Right lobe of liver (tissue), 6 donors: ENCODE measurements at places on chromosomes 7 and 10. TPM values are rescaled to one million over a fixed set of nuclear protein-coding genes. Genes with fewer than 3 reads are reported as not detected.

GRCh38 chr7:143257501-143257900 lies 5.7 kb upstream of the GSTK1 start:
- DNase-seq: no peak

DNA sequence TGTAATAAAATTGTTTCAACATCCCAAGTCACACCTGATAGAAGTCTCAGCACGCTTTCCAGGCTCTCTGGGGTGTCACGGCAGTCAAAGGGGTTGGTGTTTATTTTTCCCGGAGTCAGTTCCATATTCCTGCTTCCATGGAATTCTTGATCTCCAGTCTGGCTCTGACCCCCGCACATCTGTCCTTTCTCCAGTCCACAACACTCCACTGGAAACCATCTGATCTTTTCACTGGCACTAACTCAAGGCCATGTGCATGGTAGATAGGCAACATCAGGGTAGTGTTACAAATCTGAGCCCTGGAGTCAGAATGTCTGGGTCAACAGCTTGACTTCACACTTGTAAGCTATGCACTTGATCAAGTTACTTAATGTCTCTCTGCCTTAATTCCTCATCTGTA lies 176.2 kb downstream of the WDR11 start:
- no peak for DNase-seq

- no peak for DNase-seq
These were observed 1.7 kb upstream of the MCU start for GRCh38 chr10:72690071-72690755.

DNA sequence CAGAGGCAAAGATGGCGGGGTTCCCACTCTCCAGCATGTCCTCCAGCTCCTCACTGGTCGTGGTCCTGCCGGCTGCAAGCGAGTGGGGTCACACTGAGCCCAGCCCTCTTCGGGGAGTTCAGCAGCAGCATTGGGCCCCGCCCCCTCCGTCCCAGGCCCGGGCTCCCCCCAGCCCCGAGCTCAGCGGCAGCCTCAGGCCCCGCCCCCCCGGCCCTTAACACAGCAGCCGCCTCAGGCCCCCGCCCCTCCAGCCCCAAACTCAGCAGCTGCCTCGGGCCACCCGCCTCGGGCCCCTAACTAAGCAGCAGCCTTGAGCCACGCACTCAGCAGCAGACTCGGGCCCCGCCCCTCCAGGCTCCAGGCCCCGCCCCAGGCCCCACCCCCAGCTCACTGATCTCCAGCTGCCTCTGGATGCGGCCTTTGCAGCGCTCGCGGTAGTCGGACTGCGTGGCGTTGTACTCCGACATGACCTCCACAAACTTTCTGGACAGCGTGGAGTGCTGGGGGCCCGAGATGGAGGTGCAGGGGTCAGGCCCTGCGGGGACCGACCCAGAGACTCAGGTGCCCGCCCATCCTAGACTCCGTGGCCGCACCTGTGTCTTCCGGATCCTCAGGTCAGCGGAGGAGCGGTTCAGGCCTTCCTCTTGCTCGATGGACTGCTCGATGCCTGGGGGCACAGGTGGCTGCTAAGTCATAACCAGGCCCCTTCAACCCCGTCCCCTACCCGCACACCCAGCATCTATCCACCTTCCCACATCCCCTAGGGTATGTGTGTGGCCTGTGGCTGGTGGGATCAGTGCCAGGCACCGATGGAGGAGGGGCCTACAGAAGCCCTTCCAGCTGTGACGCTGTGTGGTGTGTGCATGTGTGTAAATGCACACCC lies 15.5 kb downstream of the STX1A start:
- DNase-seq: no peak

DNA sequence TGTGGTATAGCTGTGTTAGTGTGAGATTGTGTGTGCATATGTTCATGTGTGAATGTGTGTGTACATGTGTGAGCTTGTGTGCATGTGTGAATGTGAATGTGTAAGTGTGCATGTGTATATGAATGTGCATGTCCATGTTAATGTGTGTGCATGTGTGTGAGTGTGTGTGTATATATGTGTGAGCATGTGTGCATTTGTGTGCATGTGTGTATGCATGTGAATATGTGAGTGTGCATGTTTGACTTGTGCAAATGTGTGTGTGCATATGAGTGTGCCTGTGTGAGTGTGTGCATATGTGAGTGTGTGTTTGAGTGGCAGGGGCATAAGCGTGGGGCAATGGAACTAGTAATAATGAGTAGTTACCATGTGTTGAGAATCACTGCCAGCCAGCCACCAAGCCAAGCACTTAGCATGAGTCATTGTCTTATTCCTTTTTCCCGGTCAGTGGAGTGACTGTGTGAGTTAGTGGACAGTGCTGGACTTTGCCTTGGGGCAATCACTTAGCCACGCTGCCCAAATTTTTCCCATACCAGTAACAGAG lies 46.3 kb upstream of the SHH start:
- DNase-seq: peak; percentile 6

DNA sequence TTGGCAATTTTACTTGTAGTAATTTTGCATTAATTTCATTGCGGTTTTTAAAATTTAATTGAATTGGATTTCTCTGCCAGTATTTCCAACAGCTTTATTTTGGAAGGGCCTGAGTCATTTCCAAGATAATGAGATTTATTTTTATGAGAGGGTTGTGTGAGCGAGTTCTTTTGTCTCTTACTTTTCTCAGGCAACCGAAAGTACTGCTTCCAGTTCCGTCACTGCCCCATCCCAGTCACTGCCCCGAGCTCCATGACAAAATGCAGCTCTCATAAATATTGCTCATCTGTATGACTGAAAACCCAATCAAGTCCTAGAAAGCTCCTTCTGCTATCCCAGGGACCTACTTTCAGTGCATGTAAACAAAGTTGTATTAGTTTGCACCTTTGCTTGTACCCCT lies 468.4 kb upstream of the SEMA3D start:
- no peak for DNase-seq

DNA sequence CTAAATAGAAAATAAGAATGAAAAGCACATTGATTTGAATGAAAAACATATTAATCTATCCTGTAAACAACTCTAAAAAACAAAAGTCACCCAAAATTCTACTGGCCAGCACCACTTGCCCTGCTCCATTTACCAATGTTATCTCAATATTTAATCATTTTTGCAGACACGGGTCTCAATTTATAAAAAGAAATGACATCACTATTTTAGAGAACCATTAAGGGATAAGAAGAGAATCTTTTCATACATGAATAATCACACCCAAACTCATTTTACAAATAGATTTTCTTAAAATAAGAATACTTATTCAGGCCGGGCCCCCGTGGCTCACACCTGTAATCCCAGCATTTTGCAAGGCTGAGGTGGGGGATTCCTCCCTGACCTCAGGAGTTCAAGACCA lies 3.9 kb downstream of the SAR1A start:
- DNase-seq: no peak

GRCh38 chr7:103116991-103117390 lies 31.9 kb downstream of the NAPEPLD start:
- DNase-seq: no peak

DNA sequence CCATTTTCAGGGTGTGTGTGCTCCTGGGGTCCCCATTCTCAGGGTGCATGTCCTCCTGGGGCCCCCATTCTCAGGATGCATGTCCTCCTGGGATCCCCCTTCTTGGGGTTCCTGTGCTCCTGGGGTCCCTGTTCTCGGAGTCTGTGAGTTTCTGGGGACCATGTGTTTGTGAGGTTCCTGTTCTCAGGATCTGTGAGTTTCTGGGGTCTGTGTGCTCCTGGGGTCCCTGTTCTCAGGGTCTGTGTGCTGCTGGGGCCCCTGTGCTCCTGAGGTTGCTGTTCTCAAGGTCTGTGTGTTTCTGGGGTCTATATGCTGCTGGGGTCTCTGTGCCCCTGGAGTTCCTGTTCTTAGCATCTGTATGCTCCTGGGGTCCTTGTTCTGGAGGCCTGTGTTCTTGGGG lies 425.5 kb downstream of the GLRX3 start:
- DNase-seq: no peak

DNA sequence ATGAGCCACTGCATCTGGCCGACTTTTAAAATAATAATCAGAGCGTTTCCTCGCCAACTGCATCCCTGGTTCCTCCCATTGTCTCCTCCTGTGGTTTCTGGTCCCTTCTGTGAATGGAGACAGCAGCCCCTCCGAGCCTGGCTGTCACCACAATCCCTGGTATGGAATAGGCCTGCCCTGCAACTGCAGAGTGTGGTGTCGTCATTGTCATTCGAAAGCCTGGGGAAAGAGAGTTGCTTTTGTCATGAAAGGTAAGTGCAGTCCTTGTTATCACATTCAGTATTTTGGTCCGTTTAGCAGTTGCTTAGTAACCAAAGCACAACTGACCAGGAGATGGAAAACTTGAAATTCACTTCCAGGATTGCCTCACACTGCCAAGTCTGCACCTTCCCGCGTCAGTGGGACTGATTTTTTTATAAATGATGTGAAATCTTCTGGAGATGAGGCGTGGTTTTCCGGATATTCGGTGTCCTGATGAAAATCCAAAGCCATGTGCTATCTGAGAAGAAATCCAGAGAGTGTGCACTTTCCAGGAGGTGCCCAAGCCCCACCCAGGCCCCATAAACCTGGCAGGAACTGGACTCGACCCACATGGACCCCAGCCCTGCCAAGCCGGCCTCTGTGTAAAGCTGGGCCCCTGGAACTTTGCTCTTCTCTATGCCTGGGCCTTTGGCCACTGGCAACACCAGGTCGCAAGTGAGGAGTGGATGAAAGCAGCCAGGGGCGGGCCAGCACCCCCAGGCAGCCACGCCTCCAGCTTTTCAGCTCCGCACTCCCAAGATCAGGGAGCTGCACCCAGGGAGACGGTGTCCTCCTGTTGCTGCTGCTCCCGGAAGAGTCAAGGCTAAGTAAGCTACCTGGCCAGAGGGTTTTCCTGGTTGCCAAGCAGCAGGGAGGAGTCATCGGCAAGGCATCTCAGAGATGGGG lies 133.7 kb upstream of the SH2B2 start:
- DNase-seq: no peak

GRCh38 chr10:68137171-68137570 lies 27.9 kb downstream of the MYPN start:
- no peak for DNase-seq

GRCh38 chr7:119935418-119936025 lies 337.5 kb upstream of the KCND2 start:
- DNase-seq: no peak

- DNase-seq: no peak
These were observed 123.3 kb upstream of the FZD1 start for GRCh38 chr7:91140982-91141381.

DNA sequence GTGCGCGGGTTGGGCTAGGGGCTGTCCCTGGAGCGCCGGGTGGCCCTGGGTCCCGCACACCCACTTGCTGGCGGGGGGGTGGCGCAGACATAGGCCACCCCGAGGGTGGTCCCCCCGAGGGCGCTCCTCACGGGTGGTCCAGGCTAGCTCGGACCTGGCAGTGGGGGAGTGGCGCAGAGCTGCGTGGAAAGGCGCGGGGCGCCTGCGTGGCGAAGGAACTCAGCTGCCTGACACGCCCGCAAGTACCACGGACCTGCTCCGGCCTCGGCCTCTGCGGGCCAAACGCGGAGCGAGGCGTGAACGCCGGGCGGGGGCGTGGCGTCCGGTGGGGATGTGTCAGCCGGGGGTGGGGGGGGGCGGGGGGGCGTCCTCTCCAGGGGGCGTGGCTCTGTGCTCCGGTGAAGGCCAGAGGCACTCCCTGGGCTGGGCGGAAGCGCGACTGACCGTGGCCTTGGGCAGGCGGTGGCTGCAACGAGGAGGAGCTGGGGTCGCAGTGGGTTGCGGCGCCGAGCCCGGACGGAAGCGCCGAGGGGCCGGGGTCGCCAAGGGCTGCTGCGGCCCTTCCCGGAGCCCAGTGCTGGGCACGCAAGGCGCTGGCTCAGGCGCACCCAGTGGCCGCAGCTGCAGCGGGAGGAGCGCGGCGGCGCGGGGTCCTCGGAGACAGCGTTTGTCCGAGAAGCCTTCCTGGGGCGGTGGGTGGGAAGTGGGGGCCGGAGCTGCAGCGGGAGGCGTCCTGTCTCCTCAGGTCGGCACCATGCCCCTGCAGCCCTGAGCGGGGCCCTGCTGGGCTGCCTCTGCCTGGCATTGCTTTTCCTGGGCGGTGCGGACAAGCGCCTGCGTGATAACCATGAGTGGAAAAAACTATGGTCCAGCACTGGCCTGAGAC lies 58.9 kb upstream of the NUPR2 start:
- DNase-seq: peak; percentile 52

GRCh38 chr10:32144817-32145688 lies 88.8 kb upstream of the KIF5B start:
- DNase-seq: no peak

DNA sequence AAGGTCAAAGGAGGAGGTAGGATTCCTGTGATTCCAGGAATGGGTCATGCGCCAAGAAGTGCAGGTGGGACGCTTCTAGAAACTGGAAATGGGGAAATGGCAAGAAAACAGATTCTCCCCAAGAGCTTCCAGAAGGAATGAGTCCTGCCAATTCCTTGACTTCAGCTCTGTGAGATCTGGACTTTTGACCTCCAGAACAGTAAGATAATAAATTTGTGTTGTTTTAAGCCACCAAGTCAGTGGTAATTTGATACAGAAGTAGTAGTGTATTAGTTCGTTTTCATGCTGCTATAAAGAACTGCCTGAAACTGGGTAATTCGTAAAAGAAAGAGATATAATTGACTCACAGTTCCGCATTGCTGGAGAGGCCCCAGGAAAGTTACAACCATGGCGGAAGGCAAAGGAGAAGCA lies 178.6 kb upstream of the GALNT17 start:
- no peak for DNase-seq

- no peak for DNase-seq
These were observed 28.7 kb downstream of the PVRIG start for GRCh38 chr7:100248483-100248882.

- DNase-seq: no peak
These were observed 78.5 kb downstream of the OAT start for GRCh38 chr10:124340033-124340760.

DNA sequence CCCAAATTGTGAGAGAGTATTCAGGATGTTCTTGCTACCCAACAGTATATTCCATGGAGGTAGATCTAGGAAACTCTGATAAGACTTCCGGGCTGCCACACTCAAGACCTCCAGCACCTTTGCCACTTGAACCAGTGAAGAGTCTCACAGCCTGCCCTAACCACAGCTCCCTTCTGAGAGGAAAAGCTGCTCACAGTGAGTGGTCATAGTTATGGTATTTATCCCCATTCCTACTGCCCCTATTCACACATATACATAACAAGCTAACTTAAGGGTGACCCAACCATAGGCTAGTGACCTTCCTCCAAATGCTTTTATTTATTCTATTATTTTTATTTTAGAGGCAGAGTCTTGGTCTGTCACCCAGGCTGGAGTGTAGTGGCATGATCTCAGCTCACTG lies 156.3 kb downstream of the PTEN start:
- no peak for DNase-seq

- peak; percentile 53 for DNase-seq
These were observed at the start of gene KLF14 for GRCh38 chr7:130733931-130734814. TSS of gene KLF14 (minus strand) at chr7:130734207. CDS start at chr7:130734033, 174 bp downstream.

- peak; percentile 65 for DNase-seq
These were observed 856 bp downstream of the ARHGAP21 start for GRCh38 chr10:24722676-24723385.

VCL gene
- 13.2 TPM for total RNA-seq

UBE2H gene
- total RNA-seq: 36.2 TPM

SEMA3C gene
- total RNA-seq: 0.39 TPM

RADIL gene
- total RNA-seq: not detected

ANKRD22 gene
- total RNA-seq: not detected

PLEKHS1 gene
- not detected for total RNA-seq

HSPA14 gene
- 2.7 TPM for total RNA-seq
